ENCODE measurements at places on chromosomes 2 and 18. TPM values are rescaled to one million over a fixed set of nuclear protein-coding genes. Genes with fewer than 3 reads are reported as not detected.

DNA sequence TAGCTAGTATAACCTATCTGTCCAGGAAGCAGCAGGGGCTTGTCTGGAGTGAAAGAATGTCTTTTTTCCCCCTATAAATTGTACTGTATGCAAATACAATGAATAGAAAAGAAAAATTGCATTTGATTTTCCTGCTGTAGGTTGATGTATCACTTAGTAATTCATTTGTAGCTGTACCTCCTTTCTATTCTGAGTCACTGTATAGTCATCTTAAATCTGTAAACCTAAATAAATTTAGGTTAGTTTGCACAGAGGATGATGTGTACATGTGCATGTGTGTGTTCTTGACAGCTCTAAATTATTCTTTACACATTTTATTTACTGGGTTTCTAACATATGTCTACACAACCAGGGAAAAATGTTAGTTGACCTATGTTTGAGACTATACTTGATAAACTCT is 478.7 kb upstream of the CNTNAP5 start:
- no peak for DNase-seq

DNA sequence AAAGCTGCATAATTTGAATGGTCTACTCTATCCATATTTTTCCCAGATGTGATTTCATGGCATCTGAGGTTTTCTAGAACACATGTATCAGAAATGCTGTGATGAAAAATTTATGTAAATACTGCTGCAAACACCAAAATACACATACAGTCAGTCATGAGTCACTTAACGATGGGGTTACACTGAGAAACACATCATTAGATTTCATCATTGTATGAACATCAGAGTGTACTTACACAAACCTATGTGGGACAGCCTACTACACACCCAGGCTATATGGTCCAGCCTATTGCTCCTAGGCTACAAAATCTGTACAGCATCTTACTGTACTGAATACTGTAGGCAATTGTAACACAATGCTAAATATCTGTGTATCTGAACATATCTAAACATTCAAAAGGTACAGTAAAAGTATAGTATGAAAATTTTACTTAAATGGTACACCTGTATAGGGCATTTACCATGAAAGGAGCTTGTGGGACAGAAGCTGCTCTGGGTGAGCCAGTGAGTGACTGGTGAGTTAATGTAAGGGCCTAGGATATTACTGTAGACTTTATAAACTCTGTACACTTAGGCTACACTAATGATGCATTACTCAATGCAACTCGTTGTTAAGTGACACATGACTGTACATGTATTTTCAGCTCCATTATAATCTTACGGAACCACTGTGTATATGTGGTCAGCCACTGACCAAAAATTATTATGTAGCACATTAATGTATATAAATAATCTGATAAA is 33.5 kb downstream of the PNO1 start:
- DNase-seq: no peak

GRCh38 chr2:70030724-70031420 is 56.4 kb upstream of the PCBP1 start:
- DNase-seq: no peak

GRCh38 chr2:121483846-121484245 is 46.8 kb upstream of the RNU4ATAC start:
- DNase-seq: no peak

GRCh38 chr2:118134650-118135049 is 46.4 kb downstream of the INSIG2 start:
- no peak for DNase-seq

- no peak for DNase-seq
These were observed 140.2 kb downstream of the BCL11A start for GRCh38 chr2:60413069-60413813.

- DNase-seq: peak; percentile 88
These were observed 14.3 kb downstream of the IMPA2 start for GRCh38 chr18:11995445-11996189.

DNA sequence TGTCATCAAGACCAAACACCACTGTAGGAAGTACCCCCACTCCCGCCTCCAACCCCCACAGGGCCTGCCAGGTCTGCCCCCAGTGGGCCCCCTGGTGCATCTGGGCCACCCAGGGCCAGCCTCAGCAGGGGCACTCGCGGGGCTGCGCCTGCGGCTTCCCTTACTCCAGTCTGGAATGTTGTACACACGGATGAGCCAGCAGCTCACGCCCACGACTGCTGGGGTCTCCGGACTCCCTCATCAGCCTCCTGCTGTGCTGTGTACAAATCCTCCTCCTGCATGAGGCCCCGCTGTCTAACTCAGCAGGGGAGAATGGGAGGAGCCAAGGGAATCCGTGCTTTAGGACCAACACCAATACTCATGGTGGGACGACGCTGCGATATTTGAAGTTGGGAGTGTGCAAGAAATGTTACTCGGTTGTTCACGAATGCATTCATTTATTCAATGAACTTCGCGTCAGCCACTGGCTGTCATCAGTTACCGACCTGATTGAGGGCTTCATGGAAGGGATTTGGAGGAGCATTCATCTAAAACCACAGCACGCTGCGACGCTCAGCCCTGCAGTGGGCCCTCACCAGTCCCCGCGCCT is 654 bp upstream of the ASB1 start:
- no peak for DNase-seq

DNA sequence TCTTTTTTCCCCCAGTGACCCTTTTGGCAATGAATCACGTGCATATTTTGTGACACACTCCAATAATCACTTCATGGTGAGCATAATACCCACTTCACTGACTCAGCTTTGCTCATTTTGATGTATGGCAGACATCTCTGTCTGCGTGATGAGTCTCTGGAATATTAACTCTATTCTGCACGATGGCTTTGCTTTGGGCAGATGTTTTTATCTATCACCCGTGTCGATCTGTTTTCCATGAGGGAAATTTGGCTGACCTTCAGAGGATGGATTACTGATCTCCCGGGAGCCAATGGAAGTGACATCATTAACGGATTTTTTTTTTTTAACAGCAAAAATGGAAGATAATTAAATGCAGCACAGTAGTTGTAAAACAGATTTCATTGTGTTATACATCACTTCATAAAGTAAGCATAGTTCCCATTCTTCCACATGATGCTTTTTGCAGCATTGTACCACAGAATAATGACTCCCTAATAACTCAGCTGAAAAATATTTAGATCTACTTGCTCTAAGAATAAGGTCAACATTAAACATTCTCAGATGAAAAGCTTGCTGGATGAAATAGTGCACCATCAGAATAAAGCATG is 29.8 kb downstream of the CDC42EP3 start:
- DNase-seq: no peak

DNA sequence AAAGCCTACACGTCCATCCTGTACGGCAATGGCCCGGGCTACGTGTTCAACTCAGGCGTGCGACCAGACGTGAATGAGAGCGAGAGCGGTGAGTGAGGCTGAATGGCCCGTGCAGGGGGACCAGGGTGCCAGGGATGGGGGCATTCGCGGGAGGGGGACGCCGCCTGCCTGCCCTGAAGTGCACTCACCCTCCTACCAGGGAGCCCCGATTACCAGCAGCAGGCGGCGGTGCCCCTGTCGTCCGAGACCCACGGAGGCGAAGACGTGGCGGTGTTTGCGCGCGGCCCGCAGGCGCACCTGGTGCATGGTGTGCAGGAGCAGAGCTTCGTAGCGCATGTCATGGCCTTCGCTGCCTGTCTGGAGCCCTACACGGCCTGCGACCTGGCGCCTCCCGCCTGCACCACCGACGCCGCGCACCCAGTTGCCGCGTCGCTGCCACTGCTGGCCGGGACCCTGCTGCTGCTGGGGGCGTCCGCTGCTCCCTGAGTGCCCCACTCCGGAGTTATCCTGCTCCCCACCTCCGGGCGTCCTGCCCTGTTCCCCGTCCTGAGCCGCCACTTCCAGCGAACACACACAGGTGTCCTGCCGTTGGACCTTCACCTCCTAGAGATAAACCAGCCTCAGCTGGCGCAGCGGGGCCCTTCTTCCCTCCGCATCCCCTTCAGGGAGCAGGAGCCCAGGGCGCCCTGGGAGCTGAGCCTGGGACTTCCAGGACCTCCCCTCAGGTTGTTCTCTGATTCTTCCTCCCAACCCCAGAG is 2.9 kb downstream of the ALPI start:
- no peak for DNase-seq

DNA sequence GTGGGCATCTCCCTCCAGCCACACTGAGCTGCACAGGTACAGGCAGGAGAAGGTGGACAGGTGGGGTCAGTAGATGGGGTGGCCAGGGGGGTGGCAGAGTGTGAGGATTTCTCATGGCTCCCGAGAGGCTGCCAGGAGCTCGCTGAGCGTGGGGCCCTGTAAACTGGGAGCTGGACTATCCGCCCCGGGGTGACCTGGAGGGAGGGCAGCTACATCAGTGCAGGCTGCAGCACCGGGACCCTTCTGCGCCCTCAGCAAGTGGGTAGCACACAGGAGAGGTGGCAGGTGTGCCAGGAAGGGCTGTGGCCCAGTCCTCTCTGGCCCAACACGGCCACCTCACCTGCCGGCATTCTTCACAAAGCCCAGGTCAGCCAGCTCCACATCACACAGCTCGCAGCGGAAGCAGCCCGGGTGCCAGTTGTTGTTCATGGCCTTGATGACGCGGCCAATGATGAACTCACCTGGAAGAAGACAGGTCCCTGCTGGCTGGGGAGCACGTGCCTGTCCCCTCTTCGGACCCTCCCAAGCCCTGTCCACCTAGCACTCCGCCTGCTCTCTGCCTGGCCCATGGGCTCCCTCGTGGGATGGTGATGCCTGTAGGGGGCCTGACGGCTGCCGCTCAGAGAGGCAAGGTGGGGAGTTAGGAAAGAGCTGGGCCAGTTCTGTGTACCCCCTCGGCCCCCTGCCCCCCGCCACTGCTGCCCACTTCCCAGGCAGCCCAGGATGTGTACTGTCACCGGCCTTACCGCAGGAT is 8.3 kb downstream of the GPR17 start:
- peak; percentile 55 for DNase-seq

DNA sequence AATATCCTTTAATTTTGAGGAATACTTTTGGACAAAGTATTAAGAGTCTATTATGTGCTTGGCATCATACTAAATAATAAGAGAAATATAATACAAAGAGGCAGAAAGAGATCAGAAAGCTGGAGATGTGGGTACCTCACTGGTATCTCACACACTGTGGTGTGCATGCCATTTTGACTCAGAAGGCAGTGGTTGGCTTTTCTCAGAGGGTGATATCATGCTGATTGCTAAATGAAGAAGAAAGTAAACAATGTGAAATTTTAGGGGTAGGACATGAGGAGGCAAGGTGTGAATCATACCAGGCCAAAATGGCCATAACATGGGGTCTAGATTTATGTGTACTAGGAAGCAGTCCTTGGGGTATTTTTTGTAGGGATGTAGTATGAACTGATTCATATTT is 16.6 kb upstream of the SPOPL start:
- DNase-seq: no peak

DNA sequence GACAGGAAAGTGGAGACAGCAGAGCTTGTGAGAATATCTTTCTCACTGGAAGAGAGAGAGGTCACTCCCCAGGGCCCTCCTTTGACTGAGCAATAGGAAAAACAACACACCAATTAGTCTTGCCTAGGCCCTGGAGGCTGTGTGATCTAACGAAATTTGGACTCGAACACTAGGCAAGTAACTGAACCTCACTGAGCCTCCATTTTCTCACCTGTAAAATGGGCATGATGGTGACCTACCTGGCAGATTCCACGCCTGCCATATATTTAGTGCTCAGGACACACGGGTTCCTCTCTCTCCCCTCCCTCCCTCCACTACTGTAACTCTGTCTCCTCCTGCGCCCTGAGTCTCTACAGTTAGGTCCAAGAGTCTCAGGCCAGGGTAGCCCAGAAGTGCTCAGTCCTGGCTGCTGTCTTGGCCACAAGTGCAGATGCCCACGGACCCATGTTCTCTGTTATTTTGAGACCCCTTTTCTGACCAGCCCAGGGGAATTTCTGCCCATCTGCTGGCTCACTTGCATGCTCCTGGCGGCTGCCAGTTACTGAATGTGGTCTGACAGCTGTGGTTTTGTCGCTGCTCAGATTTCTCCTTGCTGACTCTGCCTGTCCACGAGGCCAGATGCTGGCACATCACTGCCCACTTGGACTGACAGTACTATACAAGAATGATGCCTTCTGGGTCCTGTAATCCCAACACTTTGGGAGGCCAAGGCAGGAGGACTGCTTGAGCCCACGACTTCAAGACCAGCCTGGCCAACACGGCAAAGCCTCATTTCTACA is 9.6 kb upstream of the GIGYF2 start:
- no peak for DNase-seq

DNA sequence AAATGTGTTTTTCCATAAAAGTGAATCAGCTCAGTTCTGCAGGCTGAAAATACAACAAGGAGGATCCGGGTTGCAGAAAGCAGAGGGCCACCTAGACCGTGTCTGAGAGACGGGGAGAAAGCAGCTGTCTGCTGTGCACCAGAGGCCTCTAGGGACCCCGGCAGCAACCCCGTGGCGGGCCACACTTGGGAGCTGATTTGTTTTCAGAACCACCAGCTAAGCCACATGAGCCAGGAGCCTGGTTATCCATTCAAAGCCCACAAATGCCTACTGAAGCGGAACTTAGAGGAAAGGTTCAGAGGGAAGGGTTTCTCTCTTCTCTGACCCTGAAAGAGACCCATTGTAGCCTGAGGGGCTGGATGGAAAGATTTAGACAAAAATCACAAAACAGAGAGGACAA is 28.4 kb upstream of the ID2 start:
- no peak for DNase-seq

DNA sequence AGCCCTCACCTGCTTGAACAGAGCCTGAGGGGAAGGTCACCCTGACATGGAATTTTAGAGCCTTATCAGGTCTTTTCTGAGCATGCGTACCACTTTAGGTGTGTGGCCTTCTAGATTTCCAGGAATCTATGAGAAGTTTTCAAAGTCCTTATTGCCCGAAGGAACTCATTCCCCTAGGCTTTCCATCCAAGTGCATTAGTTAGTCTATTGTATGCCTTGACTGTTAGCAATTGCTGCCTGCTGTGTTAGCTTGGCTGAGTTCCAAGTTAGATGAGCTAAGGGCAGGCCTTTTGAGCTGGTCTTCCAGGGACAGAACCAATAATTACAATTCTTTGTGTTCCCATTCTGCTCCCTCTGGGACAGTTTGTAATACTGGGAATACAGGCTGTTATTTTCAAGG is 30.8 kb upstream of the PUM2 start:
- no peak for DNase-seq

- DNase-seq: no peak
These were observed 238.3 kb downstream of the PRKCE start for GRCh38 chr2:45889620-45890370.

- DNase-seq: no peak
These were observed 10.7 kb upstream of the POLE4 start for GRCh38 chr2:74947703-74948102.

- DNase-seq: peak; percentile 75
These were observed 36.9 kb downstream of the RPL37A start for GRCh38 chr2:216535454-216535995.

GRCh38 chr18:33583901-33584300 is 5.9 kb downstream of the ASXL3 start:
- DNase-seq: no peak

The COL4A4 gene
- total RNA-seq: 13.6 TPM

The FKBP7 gene
- total RNA-seq: 9.3 TPM

The TCF23 gene
- 0.16 TPM for total RNA-seq

The NDC80 gene
- 0.54 TPM for total RNA-seq

The SRD5A2 gene
- not detected for total RNA-seq

The GALR1 gene
- total RNA-seq: not detected

The MROH2A gene
- total RNA-seq: not detected

The EPHA4 gene
- 14.2 TPM for total RNA-seq

The CYP27C1 gene
- total RNA-seq: 0.05 TPM

The PTGR3 gene
- total RNA-seq: 71.5 TPM

The SLC30A3 gene
- total RNA-seq: 10.1 TPM

The RGPD8 gene
- total RNA-seq: 4.8 TPM

The KIAA2012 gene
- total RNA-seq: not detected

The MAP4K4 gene
- total RNA-seq: 82.5 TPM

The APLF gene
- total RNA-seq: 3.8 TPM

The BIRC6 gene
- 35.7 TPM for total RNA-seq
